Hematopoietic multipotent progenitor cell treated with erythropoietin and hydrocortisone succinate and interleukin-3 and kit ligand, for 15 days (in vitro differentiated cells): ENCODE measurements at places on chromosomes 1 and 21.
A peak's percentile ranks its signal among the peaks of the same experiment; 100 is the strongest.

GRCh38 chr1:158035976-158036583 is 42.6 kb downstream of the KIRREL1 start:
- DNase-seq = peak; percentile 36

- DNase-seq = no peak
Measured at GRCh38 chr21:38486706-38487105, 11.6 kb downstream of the ERG start.

DNA sequence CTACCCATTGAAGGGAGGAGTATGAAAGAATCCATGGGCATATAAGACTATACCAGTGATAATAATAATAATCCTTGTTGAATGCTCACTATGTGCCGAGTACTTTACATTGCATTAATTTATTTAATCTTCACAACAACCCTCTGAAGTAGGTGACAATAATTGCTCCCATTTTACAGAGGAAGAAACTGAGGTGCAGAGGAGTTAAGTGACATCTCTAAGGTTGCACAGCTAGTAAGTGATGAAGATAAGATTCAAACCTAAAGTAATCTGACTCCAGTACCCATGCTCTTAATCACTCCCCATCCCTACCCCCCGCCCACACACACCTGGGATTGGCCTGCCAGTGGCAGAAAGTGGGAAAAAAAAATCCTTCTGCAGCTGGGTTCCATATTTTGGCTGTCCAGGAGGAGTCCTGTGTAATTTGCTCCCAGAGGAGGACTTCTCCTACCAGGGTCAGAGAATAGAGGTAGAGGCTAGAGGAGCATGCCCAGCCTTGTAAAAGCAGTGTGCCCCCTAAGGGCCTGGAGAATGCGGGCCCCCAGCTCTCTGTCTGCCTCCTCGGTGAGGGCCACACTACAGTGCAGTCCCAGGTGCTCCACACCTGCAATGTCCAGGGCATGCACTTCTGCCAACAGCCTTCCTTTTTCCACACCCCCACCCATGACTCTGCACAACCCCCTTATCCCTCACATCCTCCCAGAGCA is 57.8 kb downstream of the TMEM53 start:
- no peak for DNase-seq

- no peak for DNase-seq
Measured at GRCh38 chr1:228469413-228470162, 17.6 kb upstream of the RNF187 start.

GRCh38 chr1:45554198-45554597 is 3.6 kb downstream of the AKR1A1 start:
- no peak for DNase-seq

DNA sequence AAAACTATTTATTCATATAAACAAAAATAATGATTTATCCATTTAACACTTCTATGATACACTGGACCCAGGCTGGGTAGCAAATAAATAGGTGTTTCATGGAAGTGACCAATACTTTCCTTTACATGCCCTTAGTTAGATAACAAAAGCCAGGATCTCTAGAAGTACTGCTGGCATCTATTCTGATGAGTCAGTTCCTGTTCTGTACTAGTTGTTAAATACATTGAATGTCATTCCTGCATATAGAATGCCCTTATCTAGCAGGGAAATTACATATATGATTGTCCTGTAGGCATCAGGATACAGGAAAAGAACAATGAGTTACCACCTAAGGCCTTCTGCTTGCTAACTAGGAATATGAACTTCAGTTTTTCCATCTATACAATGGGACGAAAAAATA is 130.8 kb downstream of the HFM1 start:
- DNase-seq = no peak

DNA sequence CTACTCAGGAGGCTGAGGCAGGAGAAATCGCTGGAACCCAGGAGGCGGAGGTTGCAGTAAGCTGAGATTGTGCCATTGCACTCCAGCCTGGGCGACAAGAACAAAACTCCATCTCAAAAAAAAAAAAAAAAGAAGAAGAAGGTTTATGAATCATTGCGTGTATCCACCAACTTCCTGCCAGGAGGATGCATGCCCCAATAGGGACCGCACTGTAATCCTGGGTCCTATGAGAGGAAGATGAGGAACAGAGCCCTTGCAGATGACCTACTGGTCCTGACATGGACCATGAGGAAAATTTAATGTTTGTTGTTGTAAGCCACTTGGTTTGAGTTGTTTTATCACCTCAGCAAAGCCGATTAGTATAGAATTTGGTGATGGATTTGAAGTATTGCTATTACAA is 56.7 kb downstream of the PTGS2 start:
- no peak for DNase-seq

DNA sequence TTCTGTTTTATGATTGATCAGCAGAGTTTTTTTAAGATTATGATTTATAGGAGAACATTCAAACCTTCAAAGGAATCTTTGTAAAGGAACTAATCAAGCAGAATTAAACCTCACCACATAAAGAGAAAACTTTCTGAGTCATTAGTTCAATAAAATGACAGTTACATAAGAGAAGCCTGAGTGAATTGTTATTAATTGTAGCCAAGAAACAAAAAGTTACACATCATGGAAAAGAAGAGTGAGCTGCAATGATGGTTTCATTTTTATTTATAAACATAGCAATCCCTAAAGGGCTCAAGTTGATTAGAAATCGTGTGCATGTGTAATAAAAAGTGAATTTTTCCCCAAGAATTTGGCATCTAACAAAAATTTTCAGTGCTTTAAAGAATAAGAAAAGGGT is 731.4 kb downstream of the LTN1 start:
- DNase-seq = no peak

DNA sequence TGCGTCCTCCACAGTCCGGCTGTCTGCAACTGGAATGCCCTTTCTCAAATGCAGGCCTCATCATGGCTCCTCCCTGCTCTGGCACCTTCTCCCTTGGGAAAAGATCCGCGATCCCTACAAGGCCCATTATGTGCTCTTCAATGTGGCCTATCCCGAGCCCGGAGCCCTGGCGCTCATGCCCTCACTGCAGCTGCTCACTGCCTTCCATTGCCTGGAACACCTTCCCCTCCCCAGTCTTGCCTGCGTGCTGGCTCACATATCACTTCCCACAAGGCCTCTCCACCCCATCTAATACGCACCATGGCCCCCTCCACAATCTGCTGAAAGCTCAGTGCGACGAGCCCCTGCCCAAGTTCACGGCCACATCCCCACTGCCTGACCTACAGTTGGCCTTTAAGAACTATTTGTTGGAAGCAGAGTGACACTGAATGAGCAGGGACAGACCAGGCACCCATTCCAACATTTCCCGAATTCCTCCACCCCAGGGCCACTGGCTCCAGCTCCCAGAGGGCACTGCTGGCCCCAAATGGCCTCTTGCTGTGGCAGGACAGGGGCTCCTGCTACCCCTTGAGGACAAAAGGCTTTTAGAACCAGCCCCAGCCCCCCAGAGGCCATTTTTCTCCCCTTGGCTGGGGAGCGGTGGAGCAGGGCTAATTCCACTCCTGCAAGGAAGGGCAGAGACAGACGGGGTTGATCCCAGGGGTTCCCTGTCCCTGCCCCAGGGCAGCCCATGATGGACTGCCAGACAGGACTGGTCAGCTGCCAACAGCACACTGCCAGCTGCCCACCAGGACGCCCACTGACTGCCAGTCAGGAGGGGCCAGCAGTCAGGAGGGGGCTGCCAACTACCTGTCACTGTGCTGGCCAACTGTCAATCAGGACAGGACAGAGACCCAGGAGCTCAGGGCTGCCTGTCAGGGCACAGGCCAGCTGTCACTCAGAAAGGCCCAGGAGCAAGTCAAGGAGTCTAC is 64.8 kb downstream of the DHRS3 start:
- DNase-seq = no peak

GRCh38 chr1:20188455-20188817 is 2.1 kb upstream of the PLA2G2C start:
- DNase-seq = no peak

- DNase-seq = no peak
Measured at GRCh38 chr1:19448491-19449439, 36.6 kb downstream of the CAPZB start.

DNA sequence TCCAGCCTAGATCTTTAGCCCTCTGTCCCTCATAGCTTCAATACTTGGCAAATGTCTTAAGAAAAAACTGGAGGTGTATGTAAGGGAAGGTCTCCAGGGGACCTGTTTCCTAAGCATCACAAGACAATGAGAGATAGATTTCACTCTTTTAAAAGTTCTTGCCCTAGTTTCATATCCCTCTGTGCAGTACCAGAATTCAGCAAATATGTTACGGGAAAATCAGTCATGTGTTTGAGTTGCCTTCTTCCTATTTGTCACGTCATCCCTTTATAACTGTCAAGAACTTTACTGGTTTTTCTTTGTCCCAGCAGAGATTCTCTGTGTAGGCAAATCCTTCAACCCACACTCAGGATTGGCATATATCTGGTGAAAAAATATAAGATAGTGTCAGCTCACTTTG is 32.3 kb downstream of the DNASE2B start:
- DNase-seq = no peak

DNA sequence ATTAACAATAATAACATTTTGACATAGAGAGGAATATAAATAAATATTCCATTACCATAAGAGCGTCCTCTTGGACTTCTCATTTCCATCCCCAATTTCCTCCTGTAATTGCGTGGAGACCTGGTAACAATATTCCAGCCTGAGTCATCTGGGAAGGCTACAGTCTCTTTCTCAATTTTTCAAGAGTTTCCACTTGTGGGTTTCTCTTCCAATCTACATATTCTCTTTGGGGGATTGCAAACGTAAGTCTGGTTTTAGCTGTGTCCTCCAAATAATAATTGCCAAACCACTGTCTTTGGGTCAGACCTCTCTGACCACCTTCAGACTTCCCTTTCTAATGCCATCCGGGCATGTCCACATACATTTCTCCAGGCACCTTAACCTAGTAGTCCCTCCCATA is 124.5 kb upstream of the USP24 start:
- no peak for DNase-seq

- no peak for DNase-seq
Measured at GRCh38 chr21:31397515-31397926, 53.5 kb upstream of the TIAM1 start.

GRCh38 chr1:181812208-181812607 is 249.3 kb downstream of the ZNF648 start:
- no peak for DNase-seq

DNA sequence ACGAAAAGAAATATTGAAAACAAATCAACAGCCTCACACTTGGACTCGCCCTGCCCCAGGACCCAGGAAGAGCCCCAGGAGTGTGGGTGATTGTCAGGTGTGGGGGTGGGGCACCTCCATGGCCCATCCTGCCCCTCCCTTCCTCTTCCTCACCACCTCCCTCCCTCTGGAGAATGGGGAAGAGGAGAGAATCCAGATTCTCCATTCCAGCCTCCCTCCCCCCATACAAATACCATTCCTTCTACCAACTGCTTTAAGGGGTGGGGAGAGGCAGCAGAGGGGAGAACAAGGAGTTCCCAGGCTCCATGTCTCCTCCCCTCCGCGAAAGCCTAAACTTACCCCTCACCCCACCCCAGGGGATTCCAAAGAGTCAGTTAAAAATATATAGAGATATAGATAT is 36.7 kb downstream of the MEF2D start:
- no peak for DNase-seq

DNA sequence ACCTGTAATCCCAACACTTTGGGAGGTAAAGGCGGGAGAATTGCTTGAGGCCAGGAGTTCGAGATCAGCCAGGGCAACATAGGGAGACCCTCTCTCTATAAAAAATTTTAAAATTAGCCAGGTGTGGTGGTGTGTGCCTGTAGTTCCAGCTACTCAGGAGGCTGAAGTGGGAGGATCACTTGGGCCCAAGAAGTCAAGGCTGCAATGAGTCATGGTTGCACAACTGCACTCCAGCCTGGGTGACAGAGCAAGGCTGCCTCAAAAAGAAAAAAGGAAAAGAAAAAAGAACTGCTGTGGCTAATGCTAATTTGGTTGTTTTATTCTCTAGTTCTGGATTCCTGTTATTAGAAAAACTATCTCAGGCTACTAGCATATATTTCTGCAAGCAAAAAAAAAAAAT is 29.8 kb downstream of the DBT start:
- DNase-seq = no peak
